Progenitor cell of endocrine pancreas (in vitro differentiated cells): ENCODE measurements at places on chromosomes 5 and 9.
A peak's percentile ranks its signal among the peaks of the same experiment; 100 is the strongest.

DNA sequence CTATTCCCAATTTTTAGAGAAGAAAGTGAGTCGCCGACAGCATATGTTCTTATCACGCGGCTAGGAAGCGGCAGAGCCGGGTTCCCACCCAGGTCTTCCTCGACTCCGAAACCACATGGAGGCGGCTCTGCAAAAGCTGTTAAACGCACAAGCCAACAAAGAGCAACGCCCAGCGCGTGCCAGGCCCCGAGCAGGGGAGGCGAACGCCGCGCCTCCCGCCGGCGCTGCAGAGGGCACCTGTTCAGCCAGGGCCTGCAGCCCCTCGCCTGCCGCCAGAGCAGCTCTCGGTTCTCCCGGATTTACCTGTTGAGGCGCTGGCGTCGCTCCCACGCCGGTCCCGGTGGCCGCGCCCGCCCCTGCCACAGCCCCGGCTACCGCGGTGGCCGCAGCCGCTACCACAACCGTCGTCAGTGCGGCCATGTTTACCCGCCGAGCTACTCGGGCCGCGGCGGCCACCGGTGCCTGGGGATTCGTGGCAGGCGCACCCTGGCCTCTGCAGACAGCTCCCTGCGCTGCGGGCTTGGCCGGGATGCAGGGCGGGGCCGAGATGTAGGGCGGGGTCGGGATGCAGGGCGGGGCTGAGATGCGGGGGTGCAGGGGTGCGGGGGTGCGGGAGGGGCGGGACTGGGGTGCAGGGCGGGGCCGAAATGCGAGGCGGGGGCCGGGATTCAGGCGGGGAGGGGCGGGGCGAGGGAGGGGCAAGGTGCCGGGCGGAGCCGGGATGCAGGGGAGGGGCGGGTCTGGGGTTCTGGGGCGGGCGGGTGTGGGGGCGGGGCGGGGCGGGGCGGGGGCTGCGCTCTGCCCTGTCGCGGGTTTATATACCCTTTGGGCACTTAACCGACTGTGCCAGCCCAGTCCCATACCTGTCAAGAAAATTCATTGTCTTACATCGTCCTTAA, at the start of gene CCDC112:
Gene CCDC112 (minus strand): TSS at position 531 of the 899 bp plus-strand sequence. CDS start 111 bp downstream, at position 420.
- DNase-seq = peak; percentile 67

DNA sequence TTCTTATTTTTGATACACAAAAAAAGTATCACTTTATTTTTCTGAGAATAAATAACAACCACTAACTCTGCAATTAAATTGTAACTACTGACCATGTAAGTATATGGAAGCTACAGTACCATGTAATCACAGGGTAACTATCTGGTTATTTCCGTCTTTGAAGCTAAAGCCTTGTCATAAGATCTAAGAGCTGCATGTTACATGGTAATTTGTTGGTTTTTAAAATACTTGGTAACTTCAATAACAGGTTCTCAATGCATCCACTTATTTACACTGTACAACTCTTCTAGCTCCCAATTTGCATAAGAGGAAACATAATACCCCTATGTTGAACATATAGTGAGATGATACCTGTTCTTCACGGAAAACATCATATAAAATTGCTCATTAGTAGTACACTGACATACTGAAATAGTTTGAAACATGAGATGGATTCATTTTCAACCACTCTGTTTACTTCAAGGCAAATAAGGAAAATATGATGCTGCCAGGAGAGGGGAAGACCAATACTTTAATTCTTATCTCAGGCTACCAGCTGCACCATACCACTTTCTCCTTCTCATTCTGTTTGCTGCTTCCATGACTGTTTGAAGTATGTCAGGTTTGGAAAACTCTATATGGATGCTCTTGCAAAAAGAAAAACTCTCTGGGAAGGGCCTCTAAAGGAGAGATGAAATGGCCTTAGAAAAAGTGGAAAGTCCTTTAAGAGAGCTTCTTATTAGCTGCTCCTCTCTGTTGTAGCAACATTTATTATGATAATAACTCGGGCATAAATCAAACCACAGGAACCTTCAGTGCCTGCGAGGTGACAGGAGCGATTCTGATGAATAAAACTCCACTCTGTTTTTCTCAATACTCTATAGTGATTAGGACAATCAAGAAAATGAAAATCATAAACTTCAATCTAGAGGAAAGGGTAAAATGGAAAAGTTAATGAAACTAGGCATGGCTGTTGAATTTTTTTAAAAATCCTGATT, 150.2 kb downstream of the KIAA0825 start:
- DNase-seq = no peak

GRCh38 chr9:70618784-70619183, 204.3 kb upstream of the KLF9 start:
- DNase-seq = no peak

DNA sequence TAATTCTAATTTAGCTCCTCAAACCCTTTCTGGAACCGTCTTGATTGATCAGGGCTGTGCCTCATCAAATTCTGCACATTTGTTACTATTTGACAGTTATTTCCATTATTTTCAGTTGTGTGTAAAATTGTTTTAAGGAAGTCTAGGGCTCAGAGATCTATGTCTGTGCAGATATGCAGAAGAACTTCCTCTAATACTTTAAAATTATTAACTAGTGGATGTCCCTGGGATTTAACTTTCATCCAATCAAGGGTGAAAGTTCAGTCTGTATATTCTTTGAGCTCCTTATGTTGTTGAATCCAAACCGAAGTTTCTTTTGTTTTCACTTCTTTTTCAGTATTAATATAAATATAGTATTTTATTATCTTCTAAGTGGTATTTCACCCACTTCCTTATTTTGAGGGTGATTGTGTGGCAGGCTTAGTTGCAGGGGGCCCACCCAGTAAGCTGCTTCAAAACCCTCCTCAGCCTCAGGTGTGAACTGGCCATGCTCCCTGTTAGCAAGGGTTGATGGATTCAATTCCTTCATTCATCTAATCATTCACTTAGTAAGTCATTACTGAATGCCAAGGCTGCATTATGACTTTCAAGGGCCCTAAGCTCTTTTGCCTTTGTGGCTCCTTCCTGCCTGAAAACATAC, 2.1 kb upstream of the CAMLG start:
- no peak for DNase-seq

- DNase-seq = no peak
Observed at GRCh38 chr5:174402222-174402812, 322.1 kb upstream of the MSX2 start.

GRCh38 chr5:142133330-142134206, 25.0 kb downstream of the NDFIP1 start:
- DNase-seq = no peak

- DNase-seq = no peak
Observed at GRCh38 chr5:110665184-110665726, 61.2 kb downstream of the TMEM232 start.

DNA sequence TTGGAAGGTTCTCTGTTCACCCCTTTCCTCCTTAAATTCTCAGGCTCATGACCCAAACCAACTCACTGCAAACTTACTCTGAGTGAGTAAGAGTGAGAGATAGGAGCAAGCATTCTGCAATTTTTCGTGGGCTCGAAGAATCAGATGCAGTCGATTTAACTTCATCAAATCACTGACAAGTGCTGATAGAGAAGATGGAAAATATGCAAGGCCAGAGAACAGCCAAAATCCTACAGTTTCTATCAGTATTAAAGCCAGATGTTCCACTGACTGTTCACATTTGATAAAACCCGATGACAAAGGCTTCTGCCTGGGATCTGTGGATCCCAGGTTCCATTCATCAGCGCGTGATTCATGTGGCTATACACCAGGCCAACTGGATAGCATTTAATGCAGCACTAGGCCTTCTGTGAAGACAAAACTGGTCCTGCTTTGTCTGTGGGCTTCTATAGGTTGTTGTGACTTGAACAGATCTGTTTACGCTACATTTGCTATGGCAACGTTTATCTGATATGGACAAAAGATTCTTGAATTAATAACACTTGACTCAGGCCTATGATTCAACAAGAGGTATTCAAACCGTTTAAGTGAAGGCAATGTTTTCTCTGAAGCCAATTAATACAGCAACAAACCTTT, 251.2 kb downstream of the NFIB start:
- no peak for DNase-seq

GRCh38 chr9:13032585-13032984, 246.9 kb downstream of the MPDZ start:
- no peak for DNase-seq

DNA sequence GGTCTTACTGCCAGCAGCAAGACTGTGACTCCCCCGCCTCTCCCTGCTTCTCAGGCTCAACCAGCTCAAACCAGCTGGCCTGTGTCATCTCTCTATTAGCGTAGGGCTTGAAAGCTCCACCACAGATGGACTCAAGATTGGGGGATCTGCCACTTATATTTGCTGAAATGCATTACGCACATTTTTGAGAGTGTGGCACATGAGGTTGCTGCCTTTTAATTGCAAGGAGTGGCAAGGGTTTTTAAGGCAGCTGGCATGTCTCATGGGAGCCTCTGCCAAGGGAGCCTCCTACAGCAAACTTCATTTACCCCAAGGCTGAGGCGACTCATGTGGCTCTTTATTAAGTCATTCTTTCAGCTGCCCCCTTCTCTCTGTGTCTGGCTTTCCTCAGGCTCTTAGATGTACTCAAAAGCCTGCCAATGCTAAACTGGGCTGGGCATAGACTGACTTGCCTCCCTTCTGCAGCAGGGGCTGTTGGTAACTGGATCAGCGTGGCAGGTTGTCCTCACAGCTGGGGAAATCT, 219.3 kb downstream of the SMARCA2 start:
- no peak for DNase-seq

GRCh38 chr9:93096131-93096802, at the start of gene CARD19:
TSS of gene CARD19 (plus strand) at chr9:93096217. CDS start at chr9:93096346, 129 bp downstream.
- peak; percentile 43 for DNase-seq

- DNase-seq = peak; percentile 51
Observed at GRCh38 chr9:97237951-97238889, 69.2 kb upstream of the CCDC180 start.

DNA sequence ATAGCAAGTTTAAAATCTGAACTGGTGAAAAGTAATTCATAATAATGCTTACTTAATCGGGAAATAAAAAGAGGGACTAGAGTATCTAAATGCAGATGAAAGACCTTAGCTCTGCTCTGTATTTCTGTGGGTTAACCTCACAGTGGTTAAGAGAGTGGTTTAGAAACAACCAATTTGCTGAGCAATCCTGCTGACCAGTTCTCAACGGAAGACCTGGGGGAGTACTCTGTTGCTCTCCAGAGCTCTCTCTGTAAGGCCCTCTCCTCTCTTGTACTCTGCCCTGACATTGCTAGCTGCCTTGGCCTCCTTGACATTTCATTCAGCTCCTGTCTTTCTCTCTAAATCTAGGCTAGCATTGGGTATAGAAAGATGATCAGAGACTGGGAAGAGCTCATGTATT, 1186.6 kb upstream of the SEMA6A start:
- no peak for DNase-seq
